ENCODE measurements at places on chromosomes 7 and 10. TPM values are rescaled to one million over a fixed set of nuclear protein-coding genes. Genes with fewer than 3 reads are reported as not detected.

DNA sequence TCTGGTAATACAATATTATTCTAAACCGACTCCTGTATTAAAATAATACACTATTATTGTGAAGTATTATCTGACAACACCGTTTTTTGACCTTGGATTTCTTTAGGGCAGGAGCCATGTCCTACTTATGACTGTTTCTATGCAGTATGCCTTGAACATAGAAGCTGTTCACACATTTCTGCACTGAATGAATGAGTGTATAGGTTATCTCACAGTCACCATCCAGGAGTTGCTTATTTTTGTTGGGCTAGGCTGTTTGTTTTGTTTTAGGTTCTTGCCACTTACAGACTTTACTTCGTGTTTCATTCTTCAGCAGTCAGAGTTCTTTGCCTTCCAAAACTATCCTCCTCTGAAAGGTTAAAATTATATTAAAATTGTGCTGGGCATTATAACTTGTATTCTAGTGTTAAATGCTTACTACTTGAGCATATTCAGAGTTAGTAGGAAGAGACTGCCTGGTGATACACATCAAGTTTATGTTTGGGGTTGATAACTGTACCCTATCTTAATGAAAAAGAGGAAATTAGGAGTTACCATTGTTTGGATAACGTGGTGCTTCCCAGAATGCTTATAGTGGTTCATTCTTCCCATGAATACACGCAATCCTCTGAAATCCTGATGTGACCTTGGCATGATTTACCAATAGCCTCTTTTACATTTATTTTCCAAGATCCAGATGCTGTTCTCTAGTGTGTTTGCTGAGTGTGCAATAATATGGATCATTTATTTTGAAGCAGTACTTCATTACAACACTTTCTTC, 1.7 kb downstream of the RALA start:
- DNase-seq = no peak

DNA sequence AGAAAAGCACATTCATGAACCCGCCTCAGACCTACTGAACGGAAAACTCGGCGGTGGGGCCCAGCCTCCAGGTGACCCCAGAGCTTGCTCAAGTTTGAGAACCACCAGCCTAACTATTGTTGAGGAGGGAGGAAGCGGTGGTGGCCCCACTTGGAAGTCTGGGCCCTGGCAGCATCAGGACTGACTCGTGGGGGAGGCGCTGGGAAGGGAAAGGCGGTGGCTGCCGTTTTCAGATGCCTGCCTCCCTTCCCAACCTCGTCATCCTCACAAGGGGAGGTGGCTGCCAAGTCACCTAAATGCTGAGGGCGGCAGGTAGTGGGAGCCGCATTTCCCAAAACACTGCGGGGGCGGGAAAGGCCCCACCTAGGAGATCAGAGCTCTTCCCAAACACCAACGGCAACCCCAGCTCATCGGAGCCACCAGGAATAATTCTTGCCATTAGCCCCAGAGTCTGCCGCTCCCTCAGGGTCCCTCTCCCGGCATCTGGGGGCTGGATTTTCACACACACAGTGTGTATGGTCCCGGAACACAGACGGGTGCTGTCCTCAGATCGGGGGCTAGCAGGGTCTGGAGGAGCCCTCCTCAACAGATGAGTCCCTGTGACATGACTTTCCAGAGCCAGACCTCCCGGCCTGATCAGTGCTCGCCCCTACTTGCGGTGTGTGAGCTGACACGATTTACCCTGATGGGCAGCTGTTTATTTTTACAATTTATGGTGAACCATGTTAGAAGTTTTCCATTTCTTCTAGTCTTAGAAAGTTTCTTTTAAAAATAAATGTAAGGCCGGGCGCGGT, 31.3 kb downstream of the PRKAG2 start:
- DNase-seq = no peak

GRCh38 chr7:17367502-17367901, 69.0 kb downstream of the AHR start:
- no peak for DNase-seq

DNA sequence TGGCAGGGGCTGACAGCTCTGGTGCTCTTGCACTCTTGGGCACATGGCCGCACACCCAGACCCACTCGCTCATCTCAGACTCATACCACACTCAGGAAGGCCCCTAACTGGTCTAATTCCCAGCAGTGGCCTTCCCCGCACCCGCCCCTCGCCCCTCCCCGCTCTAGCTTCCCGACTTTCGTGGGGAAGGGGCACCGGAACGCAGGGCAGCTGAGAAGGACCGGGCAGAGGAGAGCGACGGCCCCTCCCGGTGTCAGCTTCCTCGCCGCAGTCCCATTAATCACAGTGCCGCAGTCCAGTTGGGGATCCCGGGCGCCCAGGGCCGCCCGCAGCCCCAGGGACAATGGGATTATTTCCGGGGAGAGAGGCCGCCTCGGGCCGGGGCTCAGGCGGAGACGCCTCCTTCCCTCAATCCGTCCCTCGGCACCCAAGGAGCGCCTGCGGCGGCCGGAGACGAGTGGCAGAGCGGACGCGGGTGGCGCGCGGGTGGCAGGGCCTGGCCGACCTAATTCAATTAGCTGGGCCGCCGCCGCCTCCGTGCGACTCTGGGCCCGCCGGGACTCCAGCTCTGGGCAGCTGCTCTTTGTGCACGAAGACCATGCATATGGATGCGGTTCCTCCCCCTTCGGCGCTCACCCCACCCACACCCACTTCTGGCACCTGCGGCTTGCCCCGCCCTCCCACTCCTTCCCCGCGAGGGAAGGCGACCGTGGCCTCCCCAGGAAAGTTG, 7.8 kb upstream of the TLX1 start:
- no peak for DNase-seq

DNA sequence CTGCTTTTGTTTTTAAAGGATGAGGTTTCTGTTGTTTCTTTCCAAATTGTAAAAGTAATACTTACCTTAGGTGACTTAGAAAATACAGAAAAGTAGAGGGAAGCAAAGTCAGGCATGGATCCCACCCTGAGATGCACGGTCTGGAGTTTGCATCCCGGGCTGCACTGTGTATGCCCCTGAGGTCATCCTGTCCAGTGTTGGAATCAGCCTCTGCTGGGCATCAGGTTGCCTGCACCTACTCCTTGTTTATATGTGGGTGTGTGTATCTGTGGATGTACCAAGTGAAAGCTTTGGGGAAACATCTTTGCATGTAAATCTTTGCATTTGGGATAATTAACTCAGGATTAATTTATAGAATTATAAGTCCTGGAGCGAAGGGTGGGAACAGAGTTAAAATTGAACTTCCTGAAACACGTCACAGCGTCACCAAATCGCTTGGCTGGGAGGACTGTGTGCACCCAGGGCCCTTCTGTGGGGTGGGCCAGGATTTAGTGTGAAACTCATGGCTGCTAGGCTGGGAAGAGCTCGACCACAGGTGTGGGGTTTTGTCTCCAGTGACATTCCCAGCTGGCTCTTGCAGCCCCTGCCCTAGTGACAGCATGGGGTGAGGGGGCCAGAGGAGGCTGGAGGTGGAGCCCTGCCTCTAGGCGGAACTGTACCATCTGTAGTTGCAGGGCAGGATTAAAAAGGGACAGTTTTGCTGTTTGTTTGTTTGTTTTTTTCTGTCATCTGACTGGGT, 27.9 kb downstream of the GTF2IRD1 start:
- DNase-seq = no peak

DNA sequence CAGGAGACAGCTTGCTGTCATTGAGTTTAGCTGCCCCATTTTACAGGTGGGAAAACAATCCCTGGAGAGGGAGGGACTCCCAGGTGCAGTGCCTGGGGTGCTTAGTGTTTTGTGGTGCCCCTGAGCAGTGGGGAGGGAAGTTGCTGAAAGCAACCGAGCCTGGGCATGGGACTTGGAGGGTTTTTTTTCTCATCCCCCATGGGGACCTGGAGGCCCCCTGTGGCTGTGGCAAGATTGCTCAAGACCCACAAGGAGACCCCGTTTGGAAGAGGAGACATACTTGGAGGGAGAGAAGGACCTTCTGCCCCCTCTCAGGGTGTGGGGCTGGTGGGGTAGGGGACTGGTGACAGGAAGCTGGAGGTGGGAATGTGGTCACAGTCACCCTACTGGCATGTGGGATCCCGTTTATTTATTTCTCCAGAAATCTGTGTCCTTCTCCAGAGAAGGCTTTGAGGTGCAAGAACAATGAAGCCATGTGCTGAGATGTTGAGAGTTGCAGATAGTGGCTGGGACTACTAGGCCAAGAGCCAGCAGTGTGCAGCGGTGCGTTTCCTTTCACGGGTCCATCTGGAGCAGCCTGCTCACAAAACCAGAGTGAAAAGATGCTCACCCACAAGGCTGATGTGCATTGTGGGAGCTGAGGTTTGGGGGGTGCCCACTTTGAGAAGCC, 21.5 kb downstream of the ZMIZ1 start:
- DNase-seq = no peak

The ZEB1 gene
- 0.11 TPM for total RNA-seq

GRCh38 chr7:2719007-2719406, 31.0 kb downstream of the AMZ1 start:
- peak; percentile 81 for DNase-seq

The DIP2C gene
- total RNA-seq = 7.6 TPM

The DENND10 gene
- 63.2 TPM for total RNA-seq

DNA sequence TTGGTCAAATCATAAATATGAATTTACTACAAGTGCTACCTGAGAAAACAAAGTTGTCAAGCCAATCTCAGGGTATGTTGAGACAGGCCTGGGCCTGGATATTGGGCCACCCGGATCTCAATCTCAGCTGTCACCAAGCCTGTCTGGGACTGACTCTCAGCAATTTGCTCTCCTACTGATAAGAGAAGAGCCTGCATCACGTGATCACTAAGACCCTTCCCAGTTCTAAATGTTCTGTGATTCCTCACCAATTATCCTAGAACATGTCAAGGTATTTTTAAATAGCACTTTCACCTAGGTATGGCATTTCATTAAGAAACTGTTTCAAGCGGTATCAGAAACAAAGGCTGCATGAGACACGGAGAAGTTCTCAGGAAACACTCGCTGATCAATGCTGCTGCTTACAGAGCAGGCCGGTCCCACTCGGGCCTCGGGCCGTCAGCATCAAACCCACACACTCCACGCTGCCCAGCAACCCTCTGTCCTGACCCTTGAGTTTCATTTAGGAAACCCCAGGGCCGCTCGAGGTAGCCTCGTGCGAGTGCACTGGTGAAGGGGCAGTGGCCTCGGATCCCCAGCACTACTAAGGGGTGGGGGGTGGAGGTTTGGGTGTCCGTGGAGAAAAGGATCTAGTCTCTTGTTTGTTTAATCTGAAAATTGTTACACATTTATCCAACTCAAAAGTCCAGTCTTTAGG, 4.1 kb downstream of the KLF6 start:
- DNase-seq = peak; percentile 11

GRCh38 chr10:105109164-105109563, 468.1 kb downstream of the SORCS3 start:
- DNase-seq = no peak

The TAS2R4 gene
- total RNA-seq = 0.66 TPM

GRCh38 chr7:36637417-36637816, 86.9 kb downstream of the AOAH start:
- DNase-seq = no peak

GRCh38 chr7:41097501-41097900, 605.4 kb downstream of the INHBA start:
- no peak for DNase-seq

DNA sequence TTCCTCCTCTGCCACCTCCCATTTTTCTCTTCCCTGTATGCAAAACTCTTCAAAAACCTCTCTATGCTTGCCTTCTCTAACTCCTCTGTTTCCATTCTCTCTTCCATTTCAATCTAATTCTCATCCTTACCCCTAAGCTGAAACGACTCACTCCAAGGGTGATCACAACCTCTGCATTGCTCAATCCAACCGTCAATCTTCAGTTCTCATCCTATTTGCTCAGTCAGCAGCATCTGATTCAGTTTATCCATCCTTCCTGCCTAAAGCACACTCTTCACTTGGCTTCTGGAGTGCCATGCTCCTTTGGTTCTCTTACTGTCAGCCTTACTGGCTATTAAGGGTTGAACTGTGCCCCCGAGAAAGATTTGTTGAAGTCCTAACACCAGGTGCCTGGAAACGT, 163.5 kb upstream of the NEBL start:
- no peak for DNase-seq

DNA sequence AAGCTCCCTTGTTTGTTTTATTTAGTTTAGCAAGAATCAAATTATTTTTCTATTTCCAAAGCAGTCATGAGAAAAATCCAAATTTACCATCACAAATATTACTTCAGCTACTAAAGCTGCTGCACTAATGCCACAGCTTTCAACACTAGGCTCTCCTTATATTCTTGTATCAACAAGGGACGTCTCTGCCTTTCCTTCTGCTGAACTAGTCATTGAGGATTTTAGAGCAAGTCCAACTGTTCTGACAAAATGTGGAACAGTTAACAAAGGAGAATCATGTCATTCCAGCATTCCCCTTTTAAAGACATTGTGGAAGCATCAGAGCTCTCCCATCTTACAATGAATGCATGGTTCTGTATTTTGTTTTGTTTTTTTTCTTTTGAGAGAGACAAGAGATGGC, 28.6 kb downstream of the FAM13C start:
- no peak for DNase-seq

- DNase-seq = no peak
These were observed 171.6 kb upstream of the NPSR1 start for GRCh38 chr7:34486371-34486770.

The SAMD9L gene
- not detected for total RNA-seq

GRCh38 chr10:75544386-75544785, 113.0 kb downstream of the LRMDA start:
- no peak for DNase-seq

- no peak for DNase-seq
These were observed 124.9 kb downstream of the ANLN start for GRCh38 chr7:36514289-36515243.

GRCh38 chr10:122391875-122392274, 17.4 kb downstream of the PLEKHA1 start:
- DNase-seq = no peak

GRCh38 chr7:106462365-106462859, 177.6 kb upstream of the NAMPT start:
- DNase-seq = no peak

GRCh38 chr7:48837266-48837665, 87.1 kb upstream of the CDC14C start:
- DNase-seq = no peak

GRCh38 chr7:5997210-5997808, 11.5 kb downstream of the PMS2 start:
- no peak for DNase-seq

The C7orf33 gene
- not detected for total RNA-seq

GRCh38 chr7:2017914-2018568, 214.7 kb downstream of the MAD1L1 start:
- no peak for DNase-seq

- no peak for DNase-seq
These were observed 61.0 kb upstream of the AOAH start for GRCh38 chr7:36784991-36785940.

DNA sequence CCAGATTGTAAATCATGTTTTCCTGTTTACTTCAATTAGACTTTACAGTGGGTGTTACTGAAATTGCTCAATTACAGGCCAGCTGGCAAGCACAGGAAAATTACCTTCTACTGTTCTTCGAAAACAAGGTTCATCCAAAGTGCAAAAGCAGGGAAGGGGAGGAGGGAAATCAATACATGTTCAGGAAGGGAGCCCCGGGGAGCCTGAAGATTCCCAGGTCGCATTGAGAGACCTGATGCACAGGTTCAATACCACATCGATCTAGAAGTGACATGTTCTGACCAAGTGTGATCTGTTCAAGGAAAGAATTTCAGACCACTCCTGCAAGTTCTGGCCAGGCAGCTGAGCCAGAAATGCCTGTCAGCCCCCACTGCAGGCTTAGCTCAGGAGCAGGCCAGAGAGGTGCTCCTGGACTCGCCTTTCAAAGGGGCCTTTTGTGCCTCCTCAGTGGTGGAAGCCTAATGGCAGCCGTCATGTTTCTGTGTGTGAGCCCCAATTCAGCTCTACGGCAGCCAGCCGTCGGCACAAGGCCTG, 35.9 kb downstream of the FAM53B start:
- DNase-seq = no peak
